Caco-2 (cell line): ENCODE measurements at places on chromosomes 4 and X. TPM values are rescaled to one million over a fixed set of nuclear protein-coding genes. Genes with fewer than 3 reads are reported as not detected.

- H3K4me3 ChIP-seq: no peak overlapping the region
- no peaks in the 10 kb centered on the region for H3K27me3 ChIP-seq
- no peak overlapping the region for H3K27ac ChIP-seq
- DNase-seq: no peak
These were observed 25.2 kb downstream of the RWDD4 start for GRCh38 chr4:183633476-183634400.

DNA sequence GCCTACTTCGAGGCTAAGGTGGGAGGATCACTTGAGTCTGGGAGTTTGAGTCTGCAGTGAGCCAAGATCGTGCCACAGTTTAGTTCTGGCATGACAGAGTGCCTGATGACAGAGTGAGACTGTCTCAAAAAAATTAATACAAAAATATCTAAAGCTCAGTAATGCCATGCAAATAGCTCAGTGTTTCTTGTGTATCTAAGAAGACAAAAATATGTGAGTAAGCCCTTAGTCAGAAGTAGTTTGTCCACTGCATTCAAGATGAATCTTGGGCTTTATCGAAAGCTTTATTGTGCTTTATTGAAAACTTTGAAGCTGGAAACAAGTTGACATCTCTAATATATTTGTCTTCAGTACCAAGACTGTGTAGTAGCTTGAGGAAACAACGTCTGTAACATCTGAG is 115.9 kb downstream of the GPAT3 start:
- H3K4me1 ChIP-seq: no peaks in the 10 kb centered on the region
- H3K27me3 ChIP-seq: no peaks in the 10 kb centered on the region
- no peak for DNase-seq
- no peak overlapping the region for H3K27ac ChIP-seq

DNA sequence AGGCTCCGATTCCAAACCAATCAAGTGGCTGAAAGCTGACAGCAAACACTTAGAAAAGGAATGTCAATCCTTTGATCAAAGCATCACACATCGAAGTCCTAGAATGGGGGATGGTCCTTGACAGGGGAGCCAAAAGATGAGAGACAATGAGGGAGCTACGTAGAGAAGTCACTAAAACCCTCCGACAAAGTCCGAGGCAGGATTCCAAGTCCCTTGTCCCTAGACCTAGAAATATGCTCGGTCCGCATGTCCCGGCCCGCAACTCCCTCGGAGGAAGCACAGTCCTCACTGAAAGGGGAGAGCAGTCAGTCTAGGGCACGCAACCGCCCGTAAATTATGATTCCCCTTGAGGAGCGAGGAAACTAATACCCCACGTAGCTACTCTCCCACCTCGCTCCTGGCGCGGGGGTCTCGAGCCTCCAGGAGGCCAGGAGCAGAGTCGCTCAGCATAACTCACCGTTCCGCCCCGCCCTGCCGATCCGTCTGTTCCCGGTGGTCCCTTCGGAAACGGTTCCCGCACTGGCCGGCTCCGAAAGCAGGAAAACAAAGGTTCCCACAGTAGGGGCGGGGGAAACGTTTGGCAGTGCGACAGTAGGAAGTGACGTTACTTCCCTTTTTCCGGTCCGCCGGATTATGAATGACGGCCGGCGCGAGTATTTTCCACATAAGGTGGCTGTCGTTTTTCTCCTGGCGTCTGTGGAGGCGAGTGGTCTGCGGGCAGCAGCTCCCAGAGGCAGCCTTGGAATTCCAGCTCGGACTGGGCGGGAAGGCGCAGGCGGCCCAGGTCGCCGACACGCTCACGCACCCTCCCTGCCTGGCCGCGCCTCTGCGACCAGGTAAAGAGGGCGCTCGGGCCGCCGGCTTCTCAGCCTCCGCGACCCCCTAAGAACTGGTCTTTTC is at the start of the genes GSTCD and INTS12:
Gene GSTCD, plus strand, starts transcription at position 604 of the 900 bp plus-strand sequence. CDS start 8,830 bp downstream, outside the sequence.
Gene INTS12, minus strand, starts transcription at position 509 of the 900 bp plus-strand sequence. CDS start 8,684 bp downstream, outside the sequence.
- H3K4me1 ChIP-seq: no peaks in the 10 kb centered on the region; the same call in 1 of the 2 replicates
- peak within 1 kb of the TSS; percentile 54 for H3K4me3 ChIP-seq
- H3K27me3 ChIP-seq: no peaks in the 10 kb centered on the region
- DNase-seq: peak; percentile 94
- no peaks in the 10 kb centered on the region for H3K36me3 ChIP-seq

Gene GLRA2
- total RNA-seq: not detected in 2 replicates

Gene IL1RAPL2
- not detected in 2 replicates for total RNA-seq

Gene TCP11X2
- total RNA-seq: not detected in 2 replicates
